WTC11 (cell line): ENCODE measurements at places on chromosomes 5 and 9.

- no peaks in the 10 kb centered on the region for H3K27me3 ChIP-seq
- no peak for DNase-seq
- no peak overlapping the region for H3K4me3 ChIP-seq
- H3K36me3 ChIP-seq = no peaks in the 10 kb centered on the region
These were observed 136.4 kb downstream of the SEMA5A start for GRCh38 chr5:9409413-9409960.

- peaks cover 7% of the 10 kb centered on the region; the same call in 1 of the 2 replicates for H3K4me1 ChIP-seq
- no peaks in the 10 kb centered on the region for H3K27me3 ChIP-seq
- DNase-seq = no peak
- H3K27ac ChIP-seq = no peak overlapping the region
These were observed 33.4 kb upstream of the CDC42SE2 start for GRCh38 chr5:131230406-131230805.

DNA sequence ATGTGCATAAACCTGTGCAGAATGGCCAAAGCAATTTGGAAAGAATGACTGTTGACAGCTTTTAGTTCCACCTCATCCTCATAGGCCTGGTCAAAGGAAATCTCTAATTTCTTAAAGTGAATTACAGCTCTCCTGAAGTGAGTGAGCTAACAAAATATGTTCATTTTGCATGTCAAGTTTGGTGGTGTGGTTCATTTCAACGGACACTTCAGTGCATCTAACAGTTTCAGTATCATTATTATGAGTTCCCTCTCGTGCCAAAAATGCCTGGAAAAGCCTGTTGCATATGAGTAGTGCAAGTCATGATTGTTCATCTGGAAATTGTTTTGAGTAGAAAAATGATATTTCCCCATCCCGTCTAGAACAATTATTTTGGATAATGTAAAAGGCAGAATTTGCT lies 53.2 kb upstream of the HMHB1 start:
- no peak overlapping the region for H3K27ac ChIP-seq
- DNase-seq = no peak
- H3K36me3 ChIP-seq = no peaks in the 10 kb centered on the region
- H3K4me3 ChIP-seq = no peak overlapping the region

- no peaks in the 10 kb centered on the region for H3K36me3 ChIP-seq
- peak within 1 kb of the TSS; percentile 68 for H3K27ac ChIP-seq
- peak within 1 kb of the TSS; percentile 68 for H3K4me3 ChIP-seq
- peaks cover 39% of the 10 kb centered on the region for H3K4me1 ChIP-seq
These were observed at the start of gene CD74 for GRCh38 chr5:150412319-150413175. CD74 (minus strand) TSS chr5:150412910; CDS start chr5:150412749, 161 bp downstream.

DNA sequence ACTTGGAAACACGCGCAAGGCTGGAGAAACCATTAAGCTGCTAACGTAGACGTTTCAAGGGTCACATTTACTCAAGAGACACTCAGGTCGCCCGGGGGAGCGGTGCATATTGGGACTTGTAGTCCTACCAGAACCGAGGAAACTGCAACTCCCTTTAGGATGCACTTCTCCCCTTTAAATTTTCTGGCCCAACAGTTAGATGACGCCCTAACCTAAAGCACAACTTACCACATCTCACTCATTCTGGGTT lies 384 bp upstream of the DMXL1 start:
- peak overlapping the region; percentile 100 for H3K27ac ChIP-seq
- H3K27me3 ChIP-seq = no peaks in the 10 kb centered on the region
- H3K4me1 ChIP-seq = peaks cover 25% of the 10 kb centered on the region
- DNase-seq = no peak

DNA sequence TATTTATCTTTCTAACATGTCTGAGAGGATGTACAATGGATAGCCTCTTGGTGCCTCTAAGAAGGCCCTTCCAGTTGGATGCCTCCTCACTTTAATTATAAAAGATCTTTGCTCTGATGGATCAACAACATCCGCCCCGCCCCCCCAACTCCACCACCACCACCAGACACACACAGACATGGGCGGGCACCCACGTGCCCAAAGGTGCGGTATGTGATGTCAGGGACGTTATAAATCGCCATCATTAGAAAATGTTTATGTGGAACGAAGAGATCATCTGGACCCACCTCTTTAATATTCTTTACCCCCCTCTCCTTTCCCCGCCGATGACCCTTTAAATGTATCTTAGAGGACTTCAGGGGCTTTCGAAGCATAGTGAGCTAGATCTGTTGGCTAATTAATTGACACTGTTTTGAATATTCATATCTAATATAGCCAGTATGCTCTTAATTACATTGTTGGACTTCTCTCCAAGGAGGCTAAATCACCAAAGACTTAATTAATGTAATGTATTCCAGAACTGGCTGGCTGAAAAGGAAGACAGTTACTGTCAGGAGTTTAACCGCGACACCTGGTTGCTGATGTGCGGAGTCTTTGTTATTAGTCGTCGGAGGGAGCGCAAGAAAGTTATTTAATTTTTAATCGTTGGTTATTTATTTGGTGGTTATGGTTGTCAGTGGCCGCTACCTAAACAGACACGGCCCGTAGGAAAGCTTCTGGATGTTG lies 6.1 kb upstream of the FOXB2 start:
- no peak for DNase-seq
- peak overlapping the region; percentile 78 for H3K4me3 ChIP-seq
- peaks cover 88% of the 10 kb centered on the region for H3K27me3 ChIP-seq
- no peak overlapping the region for H3K27ac ChIP-seq
